ENCODE measurements at places on chromosomes 4 and X.
A peak's percentile ranks its signal among the peaks of the same experiment; 100 is the strongest.

DNA sequence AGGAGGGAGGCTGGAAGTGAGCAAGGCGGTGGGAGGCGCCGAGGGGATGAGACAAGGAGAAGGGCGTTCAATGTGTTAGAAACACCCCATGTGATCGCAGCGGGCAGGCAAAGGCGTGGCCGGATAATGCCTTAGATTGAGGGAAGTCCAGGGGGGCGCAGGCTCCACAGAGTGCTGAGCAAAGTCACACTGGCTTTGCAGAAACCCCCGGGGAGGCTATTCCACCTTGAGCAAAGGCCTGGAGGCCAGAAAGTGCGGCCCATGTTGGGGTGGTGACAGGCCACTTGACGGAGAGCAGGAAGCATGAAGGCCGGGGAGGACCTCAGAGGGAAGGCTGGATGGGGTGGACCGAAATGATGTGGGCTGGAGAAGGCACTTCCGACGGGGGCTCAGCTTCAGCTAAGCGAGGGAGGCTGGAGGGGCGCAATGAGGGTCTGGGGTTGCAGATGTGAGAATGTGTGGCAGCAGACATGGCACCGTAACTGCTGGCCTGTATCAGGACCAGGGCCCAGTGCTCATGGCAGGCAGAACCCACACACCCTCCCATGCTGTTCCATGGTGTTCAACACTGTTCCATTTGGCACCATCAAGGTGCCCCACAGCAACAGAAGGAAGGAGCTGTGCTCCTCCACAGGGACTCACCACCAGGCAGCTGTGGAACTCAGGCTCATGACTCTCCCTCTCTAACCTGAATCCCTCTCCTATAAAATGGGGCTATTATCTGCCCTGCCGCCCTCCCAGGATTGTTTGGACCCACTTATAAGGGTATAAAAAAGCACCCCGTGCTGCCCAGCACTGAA is 50.3 kb downstream of the HMX1 start:
- DNase-seq: no peak

DNA sequence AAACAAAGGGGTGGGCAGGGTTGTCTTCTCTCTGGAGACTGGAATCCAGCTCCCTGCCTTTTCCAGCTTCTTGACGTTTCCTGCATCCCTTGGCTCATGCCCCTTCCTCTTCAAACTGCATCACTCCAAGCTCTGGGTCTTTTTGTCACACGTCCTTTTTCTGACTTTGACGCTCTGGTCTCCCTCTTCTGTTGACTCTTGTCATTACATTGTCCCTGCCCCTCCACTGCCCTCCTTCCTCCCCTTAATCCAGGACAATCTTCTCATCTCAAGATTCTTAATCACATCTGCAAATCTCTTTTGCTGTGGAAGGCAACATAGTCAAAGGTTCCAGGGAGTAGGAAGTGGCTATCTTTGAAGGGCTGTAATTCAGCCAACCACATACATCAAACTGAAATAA is 178.3 kb downstream of the TMA16 start:
- DNase-seq: no peak

- peak; percentile 7 for DNase-seq
Observed at GRCh38 chr4:111854494-111855087, 290.7 kb upstream of the FAM241A start.

GRCh38 chrX:10582215-10582733 is 38.1 kb downstream of the MID1 start:
- DNase-seq: no peak

DNA sequence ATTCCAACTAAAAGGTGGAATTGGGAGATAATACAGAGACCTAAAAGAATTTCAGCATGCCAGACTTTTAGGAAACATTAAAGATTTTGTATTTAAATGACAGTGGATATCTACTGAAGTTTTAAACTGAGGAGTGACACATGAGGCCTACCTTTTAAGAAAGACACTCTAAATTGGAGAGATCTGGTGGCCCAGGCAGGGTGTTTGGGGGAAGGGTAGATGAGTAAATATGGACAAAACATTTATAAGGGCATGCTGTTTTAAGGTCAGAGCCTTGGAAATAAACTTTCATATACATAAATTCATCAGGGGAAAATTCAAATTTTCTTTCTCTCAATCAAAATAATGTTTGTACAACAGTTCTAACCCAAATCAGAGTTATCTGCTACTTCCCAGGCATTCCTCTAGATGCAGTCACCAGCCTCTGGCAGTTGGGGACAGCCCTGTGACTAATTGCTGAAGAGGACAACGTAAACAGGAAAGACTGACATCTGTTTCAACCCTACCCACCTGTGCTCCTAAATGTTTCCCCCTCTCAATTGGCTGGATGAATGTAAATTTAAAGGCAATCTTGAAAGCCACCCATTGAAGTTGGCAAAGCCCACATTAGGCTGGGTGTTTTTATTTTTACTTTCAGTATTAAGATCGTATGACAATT is 1646.9 kb upstream of the ADGRL3 start:
- DNase-seq: no peak

GRCh38 chrX:46991664-46992063 is 79.4 kb downstream of the JADE3 start:
- no peak for DNase-seq

DNA sequence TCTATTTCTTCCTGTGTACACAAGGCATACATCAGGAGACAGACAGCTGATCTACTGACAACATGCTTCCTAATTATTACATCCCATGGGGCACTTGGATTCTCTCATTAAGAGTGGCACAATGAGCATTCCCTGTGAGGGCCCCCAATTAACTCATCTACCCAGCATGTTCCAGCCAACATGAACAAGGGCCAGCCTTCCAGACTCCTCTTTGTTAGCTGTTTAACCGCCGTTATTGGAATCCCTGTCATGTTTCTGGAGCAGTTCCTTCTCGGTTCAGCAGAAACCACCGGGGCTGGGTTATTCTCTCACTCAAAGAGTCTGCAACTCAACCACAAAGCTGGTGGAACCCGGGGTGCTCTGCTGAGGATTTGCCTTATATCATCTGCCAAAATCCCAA is 9.9 kb upstream of the GPM6B start:
- no peak for DNase-seq

DNA sequence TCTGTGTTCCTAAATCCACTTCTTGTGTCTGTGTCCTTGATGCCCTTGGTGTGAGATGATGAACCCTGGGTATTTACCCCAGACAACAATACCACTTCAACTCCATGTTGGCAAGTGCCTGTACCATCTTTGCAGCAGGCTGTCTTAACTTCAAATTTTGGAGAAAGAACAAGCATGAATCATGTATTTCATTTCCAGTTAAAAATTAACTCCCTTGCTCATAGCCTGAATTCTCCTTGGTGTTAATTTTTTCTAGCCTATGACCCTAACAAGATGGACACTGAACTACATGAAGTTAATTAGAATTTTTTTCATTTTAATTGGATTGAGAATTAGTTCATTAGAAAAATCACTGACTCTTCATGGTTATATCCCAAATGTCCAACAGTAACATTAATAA is 267.8 kb upstream of the INTU start:
- no peak for DNase-seq

DNA sequence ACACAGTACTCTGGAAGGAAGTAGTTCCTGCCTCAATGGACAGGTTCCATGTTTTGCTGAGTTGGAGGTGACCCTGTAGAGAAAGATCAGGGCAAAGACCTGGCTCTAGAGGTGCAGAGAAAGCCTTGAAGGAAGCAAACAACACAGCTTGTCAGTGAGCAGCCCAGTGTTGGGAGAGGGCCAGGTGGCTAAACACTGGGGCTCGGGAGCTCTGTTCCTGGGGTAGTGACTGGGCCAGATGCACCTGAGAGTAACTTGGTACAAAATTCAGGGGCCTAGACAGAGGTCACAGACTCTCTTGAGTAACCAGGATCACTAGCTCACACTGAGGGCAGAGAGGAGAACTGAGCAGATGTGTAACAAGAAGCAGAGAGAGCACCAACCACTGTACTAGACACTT is 138.4 kb upstream of the NALF2 start:
- no peak for DNase-seq

- no peak for DNase-seq
Observed at GRCh38 chr4:102453827-102454226, 47.3 kb upstream of the NFKB1 start.

DNA sequence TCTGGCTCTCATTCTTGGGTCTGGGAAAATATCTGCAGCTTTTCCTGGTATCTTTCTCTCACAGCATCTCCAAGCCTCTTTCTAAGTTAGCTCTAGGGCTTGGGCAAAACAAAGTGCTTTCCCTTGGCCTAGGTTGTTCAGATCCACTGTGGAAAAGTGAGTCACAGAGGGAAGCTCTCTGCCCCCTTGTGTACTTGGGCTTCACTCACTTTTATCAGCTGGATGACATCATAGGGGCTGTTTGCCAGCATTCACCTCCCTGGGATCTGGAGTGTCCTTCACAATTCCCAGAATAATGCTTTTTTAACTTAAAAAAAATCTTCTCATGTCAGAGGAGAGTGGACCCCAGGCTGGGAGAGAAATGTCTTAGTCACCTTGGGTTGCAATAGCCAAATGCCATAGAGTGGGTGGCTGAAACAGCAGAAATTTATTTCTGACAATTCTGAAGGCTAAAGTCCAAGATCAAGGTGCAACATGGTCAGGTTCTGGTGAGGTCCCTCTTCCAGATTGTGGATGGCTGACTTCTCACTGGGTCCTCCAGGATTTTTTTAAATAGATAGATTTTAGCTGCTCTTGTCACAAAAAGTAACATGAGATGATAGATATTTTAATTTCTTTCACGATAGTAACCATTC is 247.8 kb downstream of the SH2D1A start:
- no peak for DNase-seq

Data from NCI-H345 (cell line).